ENCODE measurements at places on chromosomes 3 and 15. TPM values are rescaled to one million over a fixed set of nuclear protein-coding genes. Genes with fewer than 3 reads are reported as not detected.

The ACTRT3 gene
- total RNA-seq: 1.1 TPM

The RBP2 gene
- total RNA-seq: not detected

The SLC28A2 gene
- not detected for total RNA-seq

GRCh38 chr15:81511138-81511537 is 137.1 kb upstream of the TMC3 start:
- DNase-seq: no peak

DNA sequence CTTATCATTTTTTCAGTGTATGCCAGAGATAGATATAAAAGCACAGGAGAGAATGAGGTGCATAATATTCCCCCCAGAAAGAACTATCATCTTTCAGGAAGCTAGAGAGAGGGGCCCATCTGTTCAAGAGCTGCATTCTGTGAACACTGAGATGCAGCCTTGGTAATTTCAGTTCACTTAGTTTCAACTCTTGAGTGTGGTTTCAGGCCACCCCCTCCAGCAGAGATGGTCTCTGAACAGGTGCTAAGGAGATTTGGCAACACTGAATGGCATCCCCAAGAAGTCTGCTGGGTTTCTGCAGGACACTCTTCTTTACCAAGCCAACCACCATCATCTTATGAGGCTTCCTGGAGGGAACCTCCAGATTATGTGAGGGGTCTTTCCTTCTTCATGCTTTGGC is 30.4 kb upstream of the LIMD1 start:
- no peak for DNase-seq

DNA sequence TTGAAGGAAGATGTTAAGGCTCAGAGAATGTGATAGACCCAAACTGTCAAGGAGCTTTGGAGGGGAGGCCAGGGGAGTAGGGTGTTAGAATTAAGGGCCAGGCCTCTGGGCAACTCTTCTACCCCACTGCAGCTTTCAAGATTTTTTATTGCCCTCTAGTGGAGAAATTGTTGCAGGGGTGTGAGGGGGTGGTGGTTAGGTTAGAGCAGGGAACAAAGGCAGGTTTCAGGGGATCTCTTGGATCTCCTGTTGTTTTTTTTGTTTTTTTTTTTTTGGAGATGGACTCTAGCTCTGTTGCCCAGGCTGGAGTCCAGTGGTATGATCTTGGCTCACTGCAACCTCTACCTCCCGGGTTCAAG is 1.4 kb upstream of the SEC13 start:
- peak; percentile 80 for DNase-seq

DNA sequence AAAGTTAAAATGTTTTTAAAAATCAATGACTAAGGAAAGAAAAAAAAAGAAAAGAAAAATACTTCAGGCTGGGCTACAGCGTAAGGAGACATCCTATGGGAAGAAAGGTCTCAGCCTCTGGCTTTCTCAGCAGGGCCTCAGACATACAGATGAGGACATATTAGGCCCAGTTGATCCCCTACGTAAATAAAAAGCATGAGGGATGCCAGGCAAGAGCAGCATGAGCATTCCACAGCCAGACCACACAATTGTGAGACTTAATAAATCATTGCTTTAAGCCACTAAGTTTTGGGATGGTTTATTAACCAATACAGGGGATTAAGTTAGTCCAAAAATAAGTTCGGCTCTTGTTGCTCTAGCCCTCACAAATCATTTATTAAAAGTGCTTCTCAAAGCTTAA is 394.1 kb upstream of the NECTIN3 start:
- no peak for DNase-seq

GRCh38 chr15:96345560-96346399 is 15.3 kb downstream of the NR2F2 start:
- DNase-seq: peak; percentile 73

- DNase-seq: no peak
These were observed 3.3 kb upstream of the RBSN start for GRCh38 chr3:15102256-15102655.

Data from activated CD4-positive, alpha-beta T cell treated with anti-CD3 and anti-CD28 coated beads, Interleukin-2, amount 10 ng/mL, durations not matched to agents 24 days and 14 days (primary cell).